ENCODE measurements at places on chromosomes 2 and 18. TPM values are rescaled to one million over a fixed set of nuclear protein-coding genes. Genes with fewer than 3 reads are reported as not detected.

- DNase-seq: no peak
Observed at GRCh38 chr2:202322435-202322834, 53.7 kb upstream of the BMPR2 start.

- DNase-seq: no peak
Observed at GRCh38 chr2:72415781-72416475, 268.3 kb upstream of the CYP26B1 start.

GRCh38 chr2:134462791-134463698 is 209.2 kb downstream of the MGAT5 start:
- no peak for DNase-seq

DNA sequence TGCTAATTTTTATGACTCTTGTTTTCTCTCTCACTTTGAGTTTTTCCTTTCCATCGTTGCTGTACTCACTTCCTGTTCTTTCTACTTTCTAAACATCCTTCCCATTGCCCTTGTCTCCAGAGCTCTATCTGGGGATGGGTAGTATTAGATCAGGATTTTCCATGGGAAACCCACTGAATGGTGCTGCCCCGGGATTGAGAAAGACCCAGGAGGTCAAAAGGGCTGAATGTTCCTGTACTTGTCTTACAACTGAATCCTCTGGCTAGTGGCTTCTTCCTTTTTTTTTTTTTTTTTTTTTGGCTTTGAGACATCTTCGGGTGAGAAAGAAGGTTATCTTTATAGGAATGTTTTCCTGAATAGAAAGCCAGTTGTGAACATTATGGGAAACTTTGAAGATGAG is 364.8 kb upstream of the SLC14A2 start:
- DNase-seq: peak; percentile 10

The ARHGEF33 gene
- 0.57 TPM for total RNA-seq

DNA sequence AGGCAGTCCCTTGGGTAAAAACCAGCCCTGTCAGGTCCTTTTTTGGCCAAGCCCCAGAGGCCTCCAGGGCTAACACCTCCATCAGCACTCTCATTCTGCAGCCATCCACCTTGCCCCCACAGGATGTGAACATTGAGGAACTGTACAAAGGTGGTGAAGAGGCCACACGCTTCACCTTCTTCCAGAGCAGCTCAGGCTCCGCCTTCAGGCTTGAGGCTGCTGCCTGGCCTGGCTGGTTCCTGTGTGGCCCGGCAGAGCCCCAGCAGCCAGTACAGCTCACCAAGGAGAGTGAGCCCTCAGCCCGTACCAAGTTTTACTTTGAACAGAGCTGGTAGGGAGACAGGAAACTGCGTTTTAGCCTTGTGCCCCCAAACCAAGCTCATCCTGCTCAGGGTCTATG is 7.3 kb downstream of the IL1F10 start:
- DNase-seq: no peak
